ENCODE measurements at places on chromosomes 2 and 18. TPM values are rescaled to one million over a fixed set of nuclear protein-coding genes. Genes with fewer than 3 reads are reported as not detected.

EPB41L3 gene
- total RNA-seq: 145 TPM

SLC8A1 gene
- 7.5 TPM for total RNA-seq

ANKRD29 gene
- 13.7 TPM for total RNA-seq

ELP2 gene
- 78.4 TPM for total RNA-seq

VIL1 gene
- total RNA-seq: not detected

CELF4 gene
- not detected for total RNA-seq

RNF125 gene
- 16.0 TPM for total RNA-seq

STARD6 gene
- not detected for total RNA-seq

MYO7B gene
- 0.49 TPM for total RNA-seq

TCF4 gene
- total RNA-seq: 110 TPM

ALK gene
- 2.3 TPM for total RNA-seq

ARHGAP28 gene
- total RNA-seq: 8.3 TPM

POTEI gene
- not detected for total RNA-seq

ACTR1B gene
- total RNA-seq: 84.8 TPM

MAP3K20 gene
- total RNA-seq: 63.3 TPM

TEX44 gene
- total RNA-seq: not detected

CFC1 gene
- not detected for total RNA-seq

MATN3 gene
- 1.7 TPM for total RNA-seq

PDK1 gene
- total RNA-seq: 13.2 TPM

KHK gene
- 1.5 TPM for total RNA-seq

CCBE1 gene
- total RNA-seq: 2.6 TPM

MLPH gene
- 7.1 TPM for total RNA-seq

AQP12B gene
- total RNA-seq: not detected

RAB11FIP5 gene
- 13.5 TPM for total RNA-seq

LBH gene
- 11.7 TPM for total RNA-seq

C18orf54 gene
- 3.1 TPM for total RNA-seq

FIGN gene
- total RNA-seq: 14.1 TPM

CCNYL1 gene
- total RNA-seq: 17.0 TPM

COLEC11 gene
- total RNA-seq: 3.1 TPM

MBOAT2 gene
- total RNA-seq: 7.6 TPM

PROM2 gene
- total RNA-seq: 0.44 TPM

FNDC4 gene
- total RNA-seq: 65.4 TPM

ALLC gene
- total RNA-seq: not detected

RIT2 gene
- not detected for total RNA-seq

NOL4 gene
- not detected for total RNA-seq

SCG2 gene
- not detected for total RNA-seq

PSTPIP2 gene
- total RNA-seq: 8.6 TPM

LCT gene
- total RNA-seq: not detected
